CD14-positive monocyte (primary cell): ENCODE measurements at places on chromosomes 16 and 17. TPM values are rescaled to one million over a fixed set of nuclear protein-coding genes. Genes with fewer than 3 reads are reported as not detected.

Gene CCL18
- polyA plus RNA-seq, result not detected

GRCh38 chr16:84179612-84180320 is 7.1 kb downstream of the TAF1C start:
- no peak overlapping the region for H3K27ac ChIP-seq
- peaks cover 74% of the 10 kb centered on the region for H3K36me3 ChIP-seq
- no peak for DNase-seq
- peaks cover 23% of the 10 kb centered on the region for H3K4me1 ChIP-seq
- no peak overlapping the region for H3K4me3 ChIP-seq
- H3K27me3 ChIP-seq, result no peaks in the 10 kb centered on the region

DNA sequence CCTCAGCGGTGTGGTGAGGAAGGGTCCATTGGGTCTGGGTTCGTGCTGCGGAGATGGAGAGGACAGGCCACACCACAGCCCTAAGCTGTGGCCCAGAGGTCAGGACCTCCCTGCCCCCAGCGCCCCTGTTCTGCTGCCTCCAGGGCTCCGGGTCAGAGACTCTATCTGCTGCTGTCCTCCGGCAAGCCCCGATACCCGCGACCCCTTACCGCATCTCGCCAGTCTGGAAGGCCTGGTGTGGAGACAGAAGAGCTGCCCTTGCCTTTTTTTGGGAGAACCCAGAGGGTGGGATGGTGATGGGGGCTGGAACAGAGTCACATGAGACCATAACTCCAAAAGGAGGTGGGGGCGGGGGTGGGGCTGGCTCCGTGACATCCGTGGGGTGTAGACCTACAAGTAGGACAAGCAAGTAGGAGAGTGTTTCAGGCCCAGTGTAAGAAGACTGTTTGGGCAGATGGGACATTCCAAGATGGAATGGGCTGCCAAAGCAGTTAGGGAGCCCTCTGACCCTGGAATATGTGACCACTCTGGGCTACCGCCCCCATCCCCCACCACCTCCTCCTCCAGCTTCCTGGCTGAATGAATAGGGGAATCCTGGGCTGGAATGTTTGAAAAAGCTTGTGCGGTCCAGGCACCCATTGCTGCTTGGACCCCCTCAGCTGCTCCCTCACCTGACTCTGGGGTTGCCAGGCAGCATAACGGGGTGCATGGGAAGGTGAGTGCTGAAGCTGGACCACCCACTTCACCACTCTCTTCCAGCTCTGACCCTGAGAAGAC is 1.4 kb downstream of the XYLT2 start:
- H3K36me3 ChIP-seq, result no peaks in the 10 kb centered on the region
- H3K27ac ChIP-seq, result no peak overlapping the region
- no peak for DNase-seq
- peak overlapping the region; percentile 74 for H3K4me3 ChIP-seq
- no peaks in the 10 kb centered on the region for H3K27me3 ChIP-seq
- H3K4me1 ChIP-seq, result peaks cover 27% of the 10 kb centered on the region

DNA sequence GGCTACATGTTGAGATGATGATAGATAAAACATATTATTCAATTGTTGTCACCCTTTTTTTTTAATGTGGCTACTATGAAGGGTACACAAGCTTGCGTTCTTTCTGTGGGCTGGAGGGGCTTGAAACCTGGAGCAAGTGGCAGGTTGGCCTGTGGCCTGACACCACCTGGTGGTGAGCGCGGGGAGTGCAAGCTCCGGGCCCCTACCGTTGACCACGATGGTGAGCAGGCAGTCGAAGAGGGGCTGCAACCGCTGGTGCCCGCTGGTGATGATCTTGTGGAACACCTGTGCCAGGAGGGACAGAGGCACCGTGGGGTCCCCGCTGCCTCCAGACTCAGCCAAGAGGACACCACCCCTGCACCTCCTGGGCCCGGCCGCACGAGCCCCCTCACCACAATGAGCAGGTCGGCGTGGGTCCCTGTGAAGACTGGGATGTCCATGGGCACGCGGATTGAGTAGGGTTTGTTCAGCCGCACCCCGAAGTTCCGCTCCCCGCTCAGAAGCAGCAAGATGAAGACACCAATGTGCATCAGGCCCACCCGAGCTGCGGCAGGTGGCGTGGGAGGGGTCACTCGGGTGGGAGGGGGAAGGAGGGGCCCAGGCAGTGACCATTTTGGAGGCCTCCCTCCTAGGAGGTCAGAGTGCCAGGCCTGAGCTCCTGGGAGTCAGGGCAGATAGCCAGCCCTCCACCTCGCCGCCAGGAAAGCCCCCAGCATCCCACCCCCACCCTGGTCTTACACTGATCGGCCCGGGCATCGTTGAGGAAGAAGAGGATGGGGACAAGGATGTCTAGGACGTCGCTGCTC is 14.4 kb downstream of the HID1 start:
- H3K4me1 ChIP-seq, result peaks cover 6% of the 10 kb centered on the region
- DNase-seq, result peak; percentile 51
- H3K4me3 ChIP-seq, result no peak overlapping the region

Gene PLD6
- 0.16 TPM for polyA plus RNA-seq

DNA sequence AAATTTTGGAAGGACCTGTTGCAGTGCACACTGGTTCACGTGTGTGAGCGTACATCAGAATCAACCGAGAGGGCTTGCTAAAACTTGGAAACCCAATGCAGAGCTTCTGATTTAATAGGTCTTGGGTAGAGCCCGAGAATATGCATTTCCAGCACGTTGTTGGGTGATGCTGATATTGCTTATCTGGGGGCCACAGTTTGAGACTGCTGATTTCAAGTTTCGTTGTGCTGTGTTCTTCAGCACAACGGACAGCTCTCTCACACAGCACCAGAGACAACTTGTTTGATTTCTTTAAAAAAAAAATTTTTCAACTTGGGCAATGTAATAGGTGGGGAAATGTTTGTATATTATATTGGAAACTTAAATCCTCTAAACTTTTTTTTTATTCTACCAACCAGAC is 9.4 kb downstream of the OR4D2 start:
- no peak overlapping the region for H3K27ac ChIP-seq
- H3K4me3 ChIP-seq, result no peak overlapping the region
- no peak for DNase-seq
- H3K4me1 ChIP-seq, result no peaks in the 10 kb centered on the region

Gene RNF112
- polyA plus RNA-seq, result not detected

- H3K4me3 ChIP-seq, result no peak overlapping the region
- H3K4me1 ChIP-seq, result peaks cover 36% of the 10 kb centered on the region
- H3K27ac ChIP-seq, result no peak overlapping the region
- no peaks in the 10 kb centered on the region for H3K27me3 ChIP-seq
These were observed 3.3 kb downstream of the ZNF652 start for GRCh38 chr17:49358641-49359247.

Gene EVPLL
- not detected for polyA plus RNA-seq

Gene CES5A
- polyA plus RNA-seq, result not detected in 2 replicates

GRCh38 chr16:81367821-81368220 is 53.1 kb downstream of the GAN start:
- H3K36me3 ChIP-seq, result peaks cover 38% of the 10 kb centered on the region
- H3K27ac ChIP-seq, result no peak overlapping the region
- H3K4me1 ChIP-seq, result no peaks in the 10 kb centered on the region
- no peaks in the 10 kb centered on the region for H3K27me3 ChIP-seq
- H3K4me3 ChIP-seq, result no peak overlapping the region
- no peak for DNase-seq

DNA sequence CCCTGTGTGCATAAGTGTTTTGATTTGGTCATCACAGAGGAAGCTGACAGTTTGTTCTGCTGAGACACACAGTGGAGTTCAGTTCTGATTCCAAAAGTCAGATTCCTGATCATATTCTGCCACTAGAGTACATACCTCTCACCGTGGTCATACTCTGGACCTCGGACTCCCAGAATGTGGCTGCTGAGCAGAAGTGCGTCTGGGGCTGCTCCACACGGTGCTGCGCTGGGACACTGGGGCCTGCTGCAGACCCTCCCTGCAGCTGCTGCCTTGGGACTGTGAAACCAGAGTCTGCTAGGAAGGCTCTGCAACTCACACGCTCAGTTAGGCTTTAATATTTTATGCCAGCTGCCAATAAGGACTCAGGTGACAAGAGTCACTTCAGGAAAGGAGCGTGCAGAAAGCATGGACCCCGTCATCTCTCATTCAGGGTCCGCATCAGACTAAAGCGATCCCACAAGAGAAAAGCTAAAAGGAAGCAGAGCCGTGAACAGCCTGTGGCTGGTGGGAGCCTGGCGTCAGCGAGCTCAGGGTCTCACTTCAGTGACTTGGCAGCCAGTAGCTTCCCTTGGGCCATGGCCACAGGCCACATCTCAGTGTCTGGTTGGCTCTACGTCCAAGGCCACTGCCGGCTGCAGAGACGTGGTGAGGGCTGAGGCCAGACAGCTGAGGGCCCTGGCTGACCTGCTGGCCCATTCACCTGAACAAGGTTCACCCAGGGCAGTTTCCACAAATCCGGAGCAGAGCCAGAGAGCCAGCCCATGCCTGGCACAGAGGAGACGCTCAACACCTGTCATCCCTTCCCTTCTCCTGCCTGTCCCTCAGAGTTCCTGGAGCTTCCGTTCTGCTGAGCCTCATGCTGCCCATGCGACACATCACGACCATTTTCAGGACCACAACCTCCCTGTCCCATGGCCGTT is 24.7 kb upstream of the KIFC3 start:
- DNase-seq, result no peak
- no peak overlapping the region for H3K4me3 ChIP-seq
- H3K27ac ChIP-seq, result no peak overlapping the region
- no peaks in the 10 kb centered on the region for H3K27me3 ChIP-seq

- H3K36me3 ChIP-seq, result no peaks in the 10 kb centered on the region
- H3K4me1 ChIP-seq, result no peaks in the 10 kb centered on the region
- no peaks in the 10 kb centered on the region for H3K27me3 ChIP-seq
These were observed 120.7 kb downstream of the ABCC12 start for GRCh38 chr16:48035142-48035541.
